ENCODE measurements at places on chromosomes 5 and 9.

- no peak for DNase-seq
Measured at GRCh38 chr5:119275146-119275545, 80.7 kb upstream of the TNFAIP8 start.

DNA sequence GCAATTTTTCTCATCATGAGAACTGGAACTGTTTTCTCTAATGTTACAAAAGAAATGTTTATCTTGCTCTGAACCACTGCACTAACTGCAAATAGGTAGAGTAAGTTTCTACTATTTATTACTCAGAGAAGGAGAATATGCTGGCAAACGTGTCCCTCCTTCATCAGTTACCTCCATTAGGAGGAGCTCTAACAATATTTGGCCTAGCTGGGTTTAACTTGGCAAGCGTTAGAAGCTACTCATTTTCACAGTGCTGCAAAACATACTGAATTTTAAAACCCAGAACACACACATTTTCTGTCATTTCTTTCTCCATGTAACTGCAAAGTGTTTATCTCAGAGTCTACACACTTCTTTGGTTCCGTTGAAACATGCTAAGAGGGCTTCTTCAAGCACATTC is 101.0 kb upstream of the GABRG2 start:
- DNase-seq, result peak; percentile 15

GRCh38 chr5:36243653-36244052 is 1.9 kb upstream of the NADK2 start:
- no peak for DNase-seq

- no peak for DNase-seq
Measured at GRCh38 chr5:77908787-77909186, 132.6 kb upstream of the TBCA start.

GRCh38 chr5:113663879-113664541 is 150.5 kb downstream of the YTHDC2 start:
- no peak for DNase-seq

DNA sequence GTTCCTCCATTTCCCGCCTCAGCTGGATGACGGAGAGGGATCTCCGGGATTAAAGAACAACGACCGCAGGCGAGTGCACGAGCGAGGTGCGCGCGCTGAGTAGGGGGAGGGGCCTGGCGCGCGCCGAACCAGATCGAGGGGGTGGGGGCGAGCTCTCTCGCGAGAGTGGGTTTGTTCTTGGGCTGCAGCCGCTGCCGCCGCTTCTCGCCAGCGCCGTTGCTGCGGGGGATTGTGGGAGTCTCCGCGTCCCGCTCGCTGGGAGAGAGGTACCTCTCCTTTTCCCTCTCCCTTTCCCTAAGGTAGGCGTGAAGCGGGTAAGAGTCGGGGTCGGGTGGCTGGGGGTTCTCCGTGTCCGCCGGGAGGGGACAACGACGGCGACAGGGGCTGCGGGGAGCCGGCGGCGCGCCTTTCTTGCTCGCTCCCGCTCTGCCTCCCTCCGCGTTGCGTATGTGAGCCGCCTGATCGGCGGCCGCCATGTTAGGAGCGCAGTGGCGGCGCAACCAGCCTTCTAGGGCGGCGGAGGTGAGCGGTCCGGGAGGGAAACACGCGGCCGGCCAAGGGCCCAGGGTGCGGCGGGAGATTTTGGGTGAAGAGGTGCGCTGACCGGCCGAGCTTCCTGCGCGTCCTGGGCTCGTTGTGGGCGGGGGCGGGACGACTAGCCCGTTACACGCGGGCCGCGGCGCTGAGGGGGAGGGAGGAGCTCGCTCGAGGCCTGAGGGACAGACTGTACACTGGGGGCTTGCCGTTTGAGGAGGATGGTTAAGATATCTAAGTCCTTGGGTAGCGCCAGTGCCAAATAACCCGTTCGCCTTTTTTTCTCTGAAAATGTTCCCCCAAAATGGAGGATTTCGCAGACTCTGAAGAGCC is at the start of gene MATR3:
Gene MATR3, plus strand, starts transcription at position 234 of the 867 bp plus-strand sequence. CDS start 13,676 bp downstream, outside the sequence.
- peak; percentile 84 for DNase-seq

GRCh38 chr9:35380039-35380438 is 109.9 kb upstream of the RUSC2 start:
- no peak for DNase-seq

DNA sequence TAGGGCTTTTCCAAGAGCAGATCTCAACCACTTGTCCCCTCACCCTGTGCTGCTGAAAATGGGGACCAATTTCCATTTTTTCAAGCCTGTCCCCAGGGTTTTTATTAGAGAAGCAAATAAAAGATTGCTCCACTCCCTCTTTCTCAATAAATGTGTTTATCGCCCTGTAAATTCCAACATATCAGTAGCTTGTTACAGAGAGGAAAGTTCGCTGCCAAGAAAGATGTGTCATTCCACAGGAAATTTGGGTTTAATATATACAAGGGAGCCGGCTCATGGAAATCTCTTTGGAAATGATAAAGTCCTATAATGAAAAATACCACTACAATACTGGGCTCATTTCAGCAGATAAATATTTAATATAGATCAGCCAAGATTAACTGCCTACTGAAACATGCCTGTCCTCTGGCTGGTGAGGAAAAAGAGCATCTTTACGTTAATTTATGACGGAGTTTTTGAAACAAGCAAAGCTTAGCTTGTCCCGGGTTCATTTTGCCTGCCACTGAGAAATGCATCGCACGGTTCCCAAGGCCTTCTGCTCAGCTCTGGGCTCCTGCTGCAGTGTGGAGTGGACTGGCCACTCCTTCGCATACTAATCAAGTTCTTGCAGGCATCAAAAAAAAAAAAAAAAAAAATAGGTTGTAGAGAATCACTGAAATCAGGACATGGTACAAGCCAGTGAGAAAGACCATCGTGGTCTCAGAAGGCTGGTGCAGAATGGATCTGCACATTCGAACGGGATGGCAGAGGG is 84.5 kb downstream of the BRINP1 start:
- DNase-seq, result no peak

- DNase-seq, result no peak
Measured at GRCh38 chr9:116369706-116370105, 216.1 kb downstream of the PAPPA start.

DNA sequence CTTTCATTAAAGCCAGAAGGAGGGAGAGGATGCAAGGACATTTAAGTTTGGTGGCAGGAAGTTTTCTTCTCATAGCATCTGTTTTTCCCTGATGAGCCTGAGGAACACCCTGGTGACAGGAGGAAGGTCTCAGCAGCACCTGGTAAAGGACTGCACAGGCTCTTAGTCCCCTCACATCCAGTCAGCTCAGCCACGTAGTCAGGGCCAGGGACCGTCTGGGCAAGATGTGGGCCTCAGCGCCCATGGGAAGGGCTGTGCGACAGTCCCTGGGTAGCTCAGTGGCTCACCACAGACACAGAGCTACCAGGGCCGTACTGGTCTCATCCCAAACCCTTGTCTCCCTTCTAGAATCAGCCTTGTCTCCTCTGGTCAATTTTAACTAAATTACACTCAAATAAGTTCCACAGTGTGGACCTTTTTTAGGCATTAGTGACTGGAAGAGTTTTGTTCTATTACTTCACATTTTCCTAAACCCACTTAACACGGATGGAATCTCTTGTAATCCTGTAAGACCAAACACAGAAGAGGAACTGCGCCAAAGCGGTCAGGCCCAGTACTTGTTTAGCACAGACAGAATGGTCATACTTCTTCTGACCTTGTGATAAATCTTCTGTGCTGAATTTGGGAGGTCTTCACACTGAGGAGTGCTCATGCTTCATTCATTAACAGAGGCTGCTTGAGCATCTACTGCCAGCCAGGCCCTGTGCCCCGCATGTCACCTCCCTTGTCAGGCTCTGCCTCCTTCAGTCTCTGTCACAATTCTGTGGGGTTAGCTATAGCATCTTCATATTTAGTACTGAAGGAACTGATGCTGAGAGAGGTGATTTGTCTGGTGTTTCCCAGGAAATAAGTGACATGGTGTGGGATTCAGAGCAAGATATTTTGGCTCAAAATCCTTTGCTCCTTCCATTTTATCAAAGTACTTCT is 91.4 kb downstream of the ANGPTL2 start:
- no peak for DNase-seq

- no peak for DNase-seq
Measured at GRCh38 chr9:23829580-23830475, 3.8 kb upstream of the ELAVL2 start.

DNA sequence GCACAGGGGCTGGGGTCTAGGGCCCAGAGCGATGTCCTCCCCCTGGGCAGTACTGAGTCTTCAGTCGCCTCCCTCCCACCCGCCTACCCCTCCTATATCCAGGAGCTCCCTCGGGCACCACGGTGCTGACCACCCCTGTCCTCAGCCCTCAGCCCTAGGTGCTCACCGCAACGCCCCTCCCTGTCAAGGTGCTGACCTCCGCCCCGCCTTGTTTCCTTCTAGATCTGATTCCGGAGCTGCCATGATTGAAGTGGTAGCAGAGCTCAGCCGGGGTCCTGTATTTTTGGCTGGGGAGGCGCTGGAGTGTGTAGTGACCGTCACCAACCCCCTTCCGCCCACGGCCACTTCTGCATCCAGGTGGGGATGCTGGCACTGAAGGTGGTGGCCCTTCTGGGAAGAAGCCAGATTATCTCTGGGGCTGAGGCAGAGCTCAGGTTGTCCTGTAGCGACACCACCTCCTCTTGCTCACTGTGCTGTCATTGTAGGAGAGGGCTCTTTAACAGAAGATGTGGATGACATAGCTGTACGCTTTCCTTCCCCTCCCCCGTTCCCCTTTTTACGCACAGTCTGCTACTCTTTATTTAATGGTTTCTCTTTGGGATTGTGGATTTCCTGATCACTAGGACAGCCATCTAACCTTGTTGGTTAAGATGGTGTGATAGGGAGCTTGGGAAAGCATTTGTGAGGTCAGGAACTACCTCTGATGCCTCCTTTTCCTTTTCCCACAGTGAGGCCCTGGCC is 598 bp downstream of the RGP1 start:
- peak; percentile 11 for DNase-seq

DNA sequence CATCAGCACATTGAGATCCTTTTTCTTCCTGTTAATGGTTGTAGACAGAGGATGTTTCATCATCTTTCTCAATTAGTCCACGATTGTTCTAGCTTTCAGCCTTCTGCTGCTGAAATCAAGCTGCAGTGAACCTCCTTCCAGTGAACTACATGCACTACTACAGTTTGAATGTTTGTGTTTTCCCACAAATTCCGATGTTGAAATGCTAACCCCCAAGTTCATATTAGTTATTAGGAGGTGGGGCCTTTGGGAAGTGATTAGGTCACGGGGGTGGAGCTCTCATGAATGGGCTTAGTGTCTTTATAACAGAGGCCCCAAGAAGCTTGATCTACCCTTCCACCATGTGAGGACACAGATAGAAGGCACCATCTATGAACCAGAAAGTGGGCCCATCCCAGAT is 32.9 kb downstream of the NSG2 start:
- no peak for DNase-seq

DNA sequence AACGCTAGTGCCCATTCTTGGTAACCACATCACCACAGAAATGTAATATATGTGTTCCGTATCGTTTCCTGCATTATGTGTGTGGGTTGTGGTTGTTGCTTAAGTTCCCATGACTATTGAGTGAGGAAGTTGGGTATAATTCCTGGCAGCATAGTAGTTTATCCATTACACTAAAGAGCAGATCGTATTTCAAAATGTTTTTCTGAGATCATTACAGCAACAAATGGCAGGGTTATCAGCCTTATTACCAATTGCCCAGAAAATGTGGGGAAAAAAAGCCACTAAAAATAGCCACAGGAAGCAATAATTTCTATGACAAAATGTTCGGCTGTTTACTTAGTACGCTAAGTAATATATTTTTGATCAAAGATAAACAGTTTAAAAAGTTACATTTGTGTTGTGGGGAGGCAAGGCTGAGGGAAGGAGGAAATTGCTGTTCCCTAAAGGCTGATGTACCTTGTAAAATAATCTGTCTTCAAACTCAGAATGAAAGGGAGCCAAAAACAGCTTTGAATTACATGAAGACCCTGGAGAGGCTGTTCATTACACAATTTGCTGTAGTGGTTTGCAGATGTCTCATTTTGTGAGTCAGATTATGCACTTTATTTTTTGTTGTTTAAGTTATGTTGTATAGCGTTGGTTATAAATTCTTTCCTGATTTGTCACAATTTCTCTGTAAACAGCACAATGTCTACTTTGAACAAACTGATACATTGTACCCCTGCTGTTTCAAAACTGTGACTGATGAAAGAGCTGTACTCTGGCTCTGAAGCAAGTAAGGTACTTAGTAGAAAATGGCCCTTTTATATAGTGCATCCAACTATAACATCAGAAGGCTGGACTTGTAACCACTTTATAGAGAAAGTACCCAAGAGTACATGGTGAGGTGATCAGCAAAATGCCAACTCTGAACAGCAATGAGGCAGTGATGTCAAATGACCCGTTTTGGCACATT is 1028.5 kb downstream of the NR2F1-AS1 start:
- DNase-seq, result no peak

DNA sequence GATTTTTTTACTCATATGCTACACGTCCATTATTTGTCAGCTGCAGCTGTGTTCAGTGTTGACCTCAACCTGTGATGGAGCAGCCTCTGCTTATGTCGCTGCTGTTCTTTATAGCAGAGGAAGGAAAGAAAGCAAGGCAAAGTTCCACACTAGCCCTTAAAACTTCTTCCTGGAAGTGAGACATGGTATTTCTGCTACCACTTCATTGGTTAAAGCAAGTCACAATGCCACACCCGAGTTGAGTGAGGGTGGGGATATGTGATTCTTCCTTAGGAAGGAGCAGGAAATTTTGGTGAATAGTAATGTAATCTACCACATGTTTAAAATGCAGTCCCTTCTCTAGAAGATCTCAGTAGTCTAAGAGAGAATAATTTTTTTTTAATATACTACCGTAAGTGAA is 224.8 kb upstream of the DMRT1 start:
- no peak for DNase-seq

- DNase-seq, result no peak
Measured at GRCh38 chr5:150081541-150082283, 4.6 kb downstream of the CSF1R start.

- no peak for DNase-seq
Measured at GRCh38 chr5:41151564-41151963, 61.8 kb downstream of the C6 start.

GRCh38 chr9:138075961-138076649 is 198.5 kb downstream of the CACNA1B start:
- no peak for DNase-seq

DNA sequence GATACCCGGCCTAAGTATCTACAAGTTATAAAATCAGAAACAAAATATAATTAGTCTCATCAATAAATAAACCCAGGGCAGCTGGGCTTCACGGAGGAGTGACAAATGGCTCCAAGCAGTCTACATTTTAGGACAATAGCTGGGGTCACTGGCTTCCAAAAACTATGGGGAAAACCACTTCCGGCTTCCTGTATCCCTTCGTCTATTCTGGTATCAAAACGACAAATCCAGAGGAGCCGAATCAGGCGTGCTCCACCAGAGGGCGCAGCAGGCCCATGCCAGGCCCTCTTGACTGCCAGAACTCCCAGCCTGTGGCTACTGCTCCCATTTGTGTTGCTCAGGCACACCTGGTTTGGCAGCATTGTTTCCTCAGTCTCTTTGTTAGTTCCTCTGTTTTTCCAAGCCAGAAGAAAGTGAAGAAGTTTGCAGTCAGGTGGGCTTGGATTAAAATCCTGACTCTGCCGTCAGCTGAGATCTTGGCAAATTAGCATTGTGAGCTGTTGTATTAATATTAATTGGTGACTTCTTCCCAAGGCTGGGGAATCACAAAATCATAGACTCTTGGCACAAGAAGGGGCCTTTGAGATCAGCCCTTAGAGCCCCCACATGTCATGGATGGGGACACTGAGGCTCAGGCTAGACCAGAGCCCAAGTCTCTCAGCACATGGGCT is 11.6 kb upstream of the RAB14 start:
- DNase-seq, result peak; percentile 79

GRCh38 chr5:14190194-14191164 is 47.3 kb downstream of the TRIO start:
- no peak for DNase-seq

- DNase-seq, result no peak
Measured at GRCh38 chr5:38601133-38601862, 44.9 kb upstream of the LIFR start.
